ENCODE measurements at places on chromosomes 12 and 14. TPM values are rescaled to one million over a fixed set of nuclear protein-coding genes. Genes with fewer than 3 reads are reported as not detected.

The LALBA gene
- not detected for total RNA-seq

The TEAD4 gene
- total RNA-seq, result 19.2 TPM

- DNase-seq, result no peak
Observed at GRCh38 chr12:113066813-113067400, 10.4 kb downstream of the DTX1 start.

The MYH6 gene
- not detected for total RNA-seq

GRCh38 chr14:99524804-99525698 lies 43.8 kb downstream of the CCNK start:
- DNase-seq, result peak; percentile 61

- peak; percentile 42 for DNase-seq
Observed at GRCh38 chr14:67240168-67240932, 885 bp upstream of the PALS1 start.

The TAPBPL gene
- total RNA-seq, result 6.5 TPM

GRCh38 chr12:80293347-80293746 lies 150.7 kb upstream of the PTPRQ start:
- no peak for DNase-seq

The STXBP6 gene
- total RNA-seq, result 6.3 TPM

DNA sequence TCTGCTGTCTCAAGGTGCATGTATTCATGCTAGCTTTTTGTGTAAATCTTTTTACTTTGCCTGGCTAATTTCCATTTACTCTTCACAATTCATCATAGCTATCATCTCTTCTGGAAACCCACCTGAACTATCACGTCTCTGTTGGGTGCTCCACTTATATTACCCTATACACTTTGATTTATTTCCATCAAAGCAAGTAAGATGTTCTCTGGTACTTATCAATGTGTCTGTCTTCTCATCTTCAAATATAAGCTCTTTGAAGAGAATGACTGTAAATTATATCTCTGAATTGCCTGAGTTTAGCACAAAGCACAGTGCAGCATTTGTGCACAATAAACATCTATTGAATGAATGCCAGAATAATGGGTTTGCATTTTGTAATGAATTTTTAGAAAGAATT lies 1129.7 kb downstream of the LRFN5 start:
- no peak for DNase-seq

DNA sequence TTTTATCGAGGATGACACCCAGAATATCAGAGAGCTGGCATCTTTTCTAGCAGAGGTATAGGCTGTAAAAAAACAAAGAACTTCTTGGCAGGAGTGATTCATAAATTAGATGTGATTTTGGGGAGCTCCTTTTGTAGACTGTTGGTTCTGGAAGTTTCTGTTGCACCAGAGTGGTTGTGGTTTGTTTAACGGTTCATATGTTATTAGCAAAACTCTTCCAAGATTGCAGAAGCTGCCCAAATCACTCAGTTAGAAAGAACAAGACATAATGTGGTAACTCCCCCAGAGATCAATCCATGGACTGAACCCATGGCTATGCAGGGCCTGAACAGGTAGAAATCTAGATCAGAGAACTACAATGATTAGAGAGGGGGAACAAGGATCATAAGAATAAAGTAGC lies 6.7 kb upstream of the RNASE10 start:
- no peak for DNase-seq

The MOK gene
- total RNA-seq, result 0.65 TPM

All from lung microvascular endothelial cell (primary cell).